Adipocyte (in vitro differentiated cells): ENCODE measurements at places on chromosomes 2 and 18.

DNA sequence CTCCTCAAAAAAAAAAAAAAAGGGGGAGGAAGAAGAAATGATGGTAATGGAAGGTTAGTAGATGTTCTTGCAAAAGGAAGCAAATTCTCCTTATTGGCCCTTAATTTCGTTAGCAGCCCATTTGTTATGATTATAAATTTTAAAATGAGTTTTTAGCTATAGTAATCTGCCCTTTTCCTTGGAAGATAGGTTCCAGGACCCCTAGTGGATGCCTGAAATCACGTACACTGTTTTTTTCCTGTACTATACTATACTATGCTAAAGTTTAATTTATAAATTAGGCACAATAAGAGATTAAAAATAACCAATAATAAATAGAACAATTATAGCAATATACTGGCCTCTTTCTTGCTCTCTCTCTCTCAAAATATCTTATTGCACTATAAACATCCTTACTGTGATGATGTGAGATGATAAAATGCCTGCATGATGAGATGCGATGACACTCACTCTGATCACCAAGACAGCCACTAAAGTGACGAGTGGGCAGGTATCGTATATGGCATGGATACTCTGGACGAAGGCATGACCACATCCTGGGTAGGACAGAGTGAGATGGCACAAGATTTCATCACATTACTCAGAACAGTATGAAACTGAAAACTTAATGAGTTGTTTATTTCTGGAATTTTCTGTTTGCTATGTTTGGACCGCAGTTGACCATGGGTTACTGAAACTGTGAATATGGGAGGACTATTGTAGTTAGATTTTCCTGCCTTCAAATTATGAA lies 87.2 kb downstream of the KCTD18 start:
- peak; percentile 56 for DNase-seq

GRCh38 chr2:18552351-18553077 lies 7.9 kb downstream of the RDH14 start:
- no peak for DNase-seq

- DNase-seq, result peak; percentile 43
Observed at GRCh38 chr2:172877826-172878225, 142.2 kb downstream of the RAPGEF4 start.

DNA sequence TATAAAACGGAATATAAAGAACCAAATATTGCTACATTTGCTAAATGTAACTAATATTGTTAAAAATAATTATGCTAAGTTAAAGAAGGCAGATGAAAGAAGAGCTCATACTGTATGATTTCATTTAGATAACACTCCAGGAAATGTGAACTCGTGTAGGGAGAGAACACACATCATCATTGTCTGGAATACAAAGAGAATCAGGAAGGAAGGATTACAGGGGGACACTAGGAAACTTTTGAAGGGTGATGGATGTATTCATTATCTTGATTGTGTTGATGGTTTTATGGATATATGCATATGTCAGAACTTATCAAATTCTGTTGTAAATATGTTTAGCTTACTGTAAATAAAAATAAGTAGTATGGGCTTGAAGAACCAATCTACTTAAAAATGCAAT lies 104.1 kb upstream of the TRIB2 start:
- DNase-seq, result no peak
